ENCODE measurements at places on chromosomes 12 and 14.

GRCh38 chr14:97336816-97337215 is 539.6 kb downstream of the VRK1 start:
- no peak for DNase-seq

GRCh38 chr14:50038398-50039119 is 77.8 kb downstream of the VCPKMT start:
- DNase-seq, result no peak

GRCh38 chr14:71193663-71194062 is 286.4 kb downstream of the PCNX1 start:
- DNase-seq, result no peak

GRCh38 chr12:53481939-53482586 is 17.2 kb downstream of the MAP3K12 start:
- DNase-seq, result no peak

- DNase-seq, result no peak
Measured at GRCh38 chr12:75239987-75240386, 30.3 kb upstream of the KCNC2 start.

GRCh38 chr12:26935636-26936378 is 2.0 kb downstream of the INTS13 start:
- no peak for DNase-seq

GRCh38 chr12:6062757-6063735 is 61.4 kb downstream of the VWF start:
- no peak for DNase-seq

GRCh38 chr14:54202288-54202687 is 194.5 kb upstream of the CDKN3 start:
- DNase-seq, result no peak

GRCh38 chr12:114812384-114812783 is 128.4 kb upstream of the TBX3 start:
- DNase-seq, result no peak

GRCh38 chr14:101173698-101174521 is 270.4 kb upstream of the RTL1 start:
- DNase-seq, result no peak

- DNase-seq, result no peak
Measured at GRCh38 chr12:57626921-57627445, 6.0 kb downstream of the B4GALNT1 start.

GRCh38 chr14:86942936-86943335 is 1050.0 kb downstream of the GALC start:
- DNase-seq, result no peak

GRCh38 chr14:95875831-95876760 is 536 bp upstream of the TUNAR start:
- DNase-seq, result no peak

All from NCI-H1417 treated with DMSO at 0.1 percent for 48 hours (cell line).